ENCODE measurements at places on chromosomes 11 and 22. TPM values are rescaled to one million over a fixed set of nuclear protein-coding genes. Genes with fewer than 3 reads are reported as not detected.

DNA sequence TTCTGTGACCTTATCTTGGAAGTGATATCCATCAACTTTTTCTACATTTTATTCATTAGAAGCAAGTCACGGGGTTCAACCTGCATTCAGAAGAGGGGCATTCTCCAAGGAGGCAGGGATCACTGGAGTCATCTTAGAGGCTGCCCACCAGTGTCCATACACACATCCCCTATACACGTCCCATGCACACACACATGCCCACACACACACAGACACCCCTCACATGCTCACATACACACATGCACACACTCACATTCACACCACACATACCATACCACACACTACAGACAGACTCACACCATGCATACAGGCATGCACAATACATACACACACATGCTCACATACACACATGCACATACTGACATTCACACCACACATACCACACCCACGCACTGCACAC is 884.7 kb downstream of the TBC1D22A start:
- DNase-seq = no peak
- no peak overlapping the region for H3K4me3 ChIP-seq
- H3K27me3 ChIP-seq = no peaks in the 10 kb centered on the region
- no peaks in the 10 kb centered on the region for H3K4me1 ChIP-seq
- H3K36me3 ChIP-seq = no peaks in the 10 kb centered on the region

DNA sequence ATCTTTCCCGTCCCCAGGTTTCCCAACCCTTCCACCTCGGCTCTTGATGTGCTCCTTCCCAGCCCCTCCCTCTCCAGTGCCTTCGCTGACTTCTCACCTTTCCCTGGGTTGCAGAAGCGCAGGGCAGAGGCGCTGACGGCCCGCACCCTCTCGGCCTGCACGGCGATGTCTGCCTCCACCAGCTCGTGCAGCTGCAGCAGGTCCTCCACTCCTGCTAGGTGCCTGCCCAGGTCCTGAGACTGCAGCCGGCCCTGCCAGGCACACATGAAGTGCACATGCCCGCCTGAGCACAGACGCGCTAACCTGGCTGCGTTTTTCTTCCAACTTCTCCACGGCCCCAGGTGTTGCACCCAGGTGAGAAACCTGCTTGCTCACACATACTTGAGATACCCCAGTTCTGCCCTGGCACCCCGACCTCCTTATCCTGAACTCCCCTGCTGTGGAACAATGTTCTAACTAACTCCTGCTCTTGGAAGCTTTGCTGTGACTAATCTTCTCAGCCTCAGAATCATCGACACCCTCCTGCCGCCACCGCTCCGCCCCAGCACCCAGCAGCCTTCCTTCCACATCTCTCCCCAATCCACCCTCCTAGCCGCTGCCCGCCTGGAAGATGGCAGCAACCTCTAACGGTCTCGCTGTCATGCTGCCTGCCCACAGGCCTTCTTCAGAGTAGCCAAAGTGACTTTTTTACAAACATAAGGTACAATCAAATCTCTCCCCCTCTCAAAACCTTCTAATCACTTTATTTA is 23.3 kb downstream of the SPTBN2 start:
- no peak overlapping the region for H3K4me3 ChIP-seq
- H3K27ac ChIP-seq = no peak overlapping the region
- no peaks in the 10 kb centered on the region for H3K4me1 ChIP-seq

FGF3 gene
- not detected for total RNA-seq

MIAT gene
- total RNA-seq = 52.3 TPM

CARNS1 gene
- total RNA-seq = 2.3 TPM

MMP8 gene
- total RNA-seq = not detected
